ENCODE measurements at places on chromosomes 4 and X.

GRCh38 chr4:80113615-80114014 lies 40.6 kb upstream of the ANTXR2 start:
- no peak for DNase-seq

GRCh38 chr4:132437117-132437516 lies 712.0 kb upstream of the PCDH10 start:
- DNase-seq: no peak

DNA sequence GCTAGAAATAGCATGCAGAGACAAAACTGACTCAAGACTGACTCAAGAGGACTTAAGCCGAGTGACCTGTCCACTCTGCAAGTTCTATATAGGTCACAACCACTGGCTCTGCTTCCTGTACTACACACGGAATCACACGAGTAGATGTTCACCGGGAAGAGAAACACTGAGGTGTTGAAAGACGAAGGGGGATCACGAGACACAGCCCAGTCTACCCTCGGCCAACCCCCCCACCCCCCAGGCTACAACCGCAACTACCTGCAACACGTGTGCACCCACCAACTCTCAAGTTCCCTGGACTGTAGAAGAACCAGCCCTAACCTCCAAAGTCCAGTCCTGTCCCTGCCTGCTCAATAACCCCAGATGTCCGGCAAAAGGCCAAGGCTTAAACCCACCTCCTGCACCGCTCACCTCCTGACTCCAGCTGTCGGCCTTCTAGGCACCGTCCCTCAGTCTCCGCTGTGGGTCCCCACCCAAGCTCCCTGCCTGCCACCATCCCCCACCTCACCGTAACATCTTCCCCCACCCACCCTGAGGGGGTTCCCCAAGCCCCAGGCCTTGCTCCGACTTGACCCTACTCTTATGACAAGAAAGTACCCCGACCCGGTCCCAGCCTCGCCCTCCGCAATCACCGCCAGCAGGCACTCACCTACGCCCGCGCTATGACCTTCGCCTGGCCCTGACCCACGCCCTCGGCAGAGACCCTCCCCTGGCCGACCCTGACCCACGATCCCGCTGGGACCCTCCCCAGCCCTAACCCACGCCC lies 739 bp downstream of the GAK start:
- no peak for DNase-seq

- no peak for DNase-seq
Measured at GRCh38 chr4:102342404-102343074, 2.7 kb downstream of the SLC39A8 start.

DNA sequence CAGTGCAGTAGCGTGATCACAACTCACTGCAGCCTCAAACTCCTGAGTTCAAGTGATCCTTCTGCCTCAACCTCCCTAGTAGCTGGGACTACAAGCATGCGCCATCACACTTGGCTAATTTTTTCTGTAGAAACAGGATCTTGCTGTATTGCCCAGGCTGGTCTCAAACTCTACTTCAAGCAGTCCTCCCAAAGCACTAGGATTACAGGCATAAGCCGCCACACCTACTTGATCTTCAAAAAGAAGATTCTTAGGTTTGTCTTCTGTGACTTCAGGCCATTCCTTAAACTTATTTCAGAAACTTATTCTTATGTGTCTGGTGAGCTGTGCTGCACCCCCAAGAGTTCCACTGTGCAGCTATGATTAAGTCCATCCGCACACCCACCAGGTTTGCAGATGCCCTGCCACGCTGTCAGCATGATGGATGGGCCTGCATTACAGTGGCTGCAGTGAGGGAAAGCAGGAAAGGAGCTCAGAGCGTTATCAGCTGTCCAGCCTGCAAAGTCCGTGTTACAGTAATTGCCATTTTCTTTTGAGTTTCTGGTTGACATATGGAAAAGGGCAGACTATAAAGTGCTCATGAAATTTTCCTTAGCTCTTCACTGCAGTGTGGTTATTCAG lies 146.6 kb downstream of the AASDH start:
- DNase-seq: no peak

GRCh38 chr4:133903029-133903428 lies 298.6 kb downstream of the PABPC4L start:
- DNase-seq: no peak

- DNase-seq: no peak
Measured at GRCh38 chr4:7415927-7416686, 18.6 kb downstream of the PSAPL1 start.

GRCh38 chr4:81221303-81222081 lies 6.5 kb upstream of the PRKG2 start:
- no peak for DNase-seq

DNA sequence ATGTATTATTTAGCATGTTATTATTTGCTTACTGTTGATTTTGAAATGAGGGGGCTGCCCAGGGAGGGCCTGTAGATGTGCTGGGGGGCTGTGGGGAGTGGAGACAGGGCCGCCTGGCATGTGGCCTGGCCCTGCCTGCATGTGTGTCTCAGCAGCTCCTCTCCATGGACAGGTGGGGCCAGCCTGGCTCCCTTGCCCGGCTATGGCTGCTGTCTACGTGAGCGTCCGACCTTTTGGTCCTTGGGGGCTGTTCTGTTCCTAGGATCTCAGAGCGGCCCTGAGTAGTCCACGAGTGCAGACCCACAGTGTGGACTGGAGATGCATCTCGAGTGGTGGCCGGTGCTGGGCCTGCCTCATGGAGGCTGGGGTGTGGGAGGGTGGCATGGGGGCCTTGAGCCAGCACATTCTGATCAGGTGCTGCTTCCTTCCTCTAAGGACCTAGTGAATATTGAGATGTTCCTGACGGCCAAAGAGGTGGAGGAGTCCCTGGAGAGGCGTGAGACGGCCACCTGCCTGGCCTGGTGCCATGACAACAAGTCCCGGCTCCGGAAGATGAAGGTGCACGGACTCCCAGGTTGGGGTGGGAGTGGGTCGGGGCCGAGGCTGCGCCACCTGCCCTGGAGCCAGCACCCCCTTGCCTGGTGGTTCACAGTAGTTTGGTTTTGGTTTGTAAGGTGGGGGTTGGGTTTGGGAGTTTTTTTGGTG lies 24.9 kb upstream of the UVSSA start:
- DNase-seq: no peak

DNA sequence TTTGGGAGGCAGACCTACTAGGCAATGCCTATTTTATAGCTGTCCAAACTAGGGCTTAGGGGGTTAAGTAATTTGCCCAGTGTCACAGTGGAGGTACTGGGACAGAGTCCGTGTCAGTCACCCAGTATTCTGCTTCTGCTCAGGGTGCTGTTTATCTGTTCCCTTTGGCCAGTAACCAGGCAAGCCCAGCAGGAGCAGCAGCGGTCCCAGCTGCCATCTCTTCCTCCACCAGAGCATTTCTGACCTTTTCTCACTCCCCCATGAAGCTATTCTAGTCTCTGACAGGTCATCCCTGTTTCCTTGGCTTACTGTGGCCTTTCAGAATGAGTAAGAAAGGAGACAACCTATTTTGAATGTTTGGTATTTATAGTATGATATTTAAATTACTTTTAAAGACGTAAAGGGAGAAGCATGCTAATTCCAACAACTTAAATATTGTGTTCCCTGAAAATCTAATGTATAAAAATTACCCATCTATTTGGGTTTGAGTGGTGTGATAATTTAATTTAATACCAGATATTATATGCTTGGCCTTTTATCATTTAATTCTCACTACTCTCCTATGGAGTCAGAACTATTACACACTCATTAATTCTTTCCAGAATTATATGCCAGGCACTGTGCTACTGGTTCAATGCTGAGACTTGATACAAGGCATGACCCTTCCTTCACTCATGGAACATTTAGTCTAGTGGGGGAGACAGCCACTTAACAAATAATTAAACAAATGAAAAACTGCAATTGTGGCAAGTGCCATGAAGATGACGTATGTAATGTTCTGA lies 60.6 kb downstream of the RPS6KA3 start:
- DNase-seq: no peak

DNA sequence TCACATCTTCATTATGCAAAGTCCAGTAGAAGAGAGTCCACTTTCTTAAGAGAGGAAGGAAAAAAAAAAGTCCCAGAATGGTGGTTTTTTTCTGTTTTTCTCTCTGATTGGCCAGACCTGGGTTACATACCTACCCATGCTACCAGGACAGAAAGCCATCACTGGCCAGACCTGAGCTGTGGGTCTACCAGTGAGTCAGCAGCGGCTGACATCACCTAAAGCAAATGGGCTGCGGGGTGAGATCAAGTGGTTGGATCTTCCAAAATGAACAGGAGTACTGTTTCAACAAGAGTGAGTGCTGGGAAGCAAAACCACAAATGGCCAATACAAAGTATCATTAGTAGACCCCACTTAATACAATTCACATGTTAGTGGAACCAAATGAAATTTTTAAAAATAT lies 1.6 kb upstream of the NDST3 start:
- DNase-seq: no peak

DNA sequence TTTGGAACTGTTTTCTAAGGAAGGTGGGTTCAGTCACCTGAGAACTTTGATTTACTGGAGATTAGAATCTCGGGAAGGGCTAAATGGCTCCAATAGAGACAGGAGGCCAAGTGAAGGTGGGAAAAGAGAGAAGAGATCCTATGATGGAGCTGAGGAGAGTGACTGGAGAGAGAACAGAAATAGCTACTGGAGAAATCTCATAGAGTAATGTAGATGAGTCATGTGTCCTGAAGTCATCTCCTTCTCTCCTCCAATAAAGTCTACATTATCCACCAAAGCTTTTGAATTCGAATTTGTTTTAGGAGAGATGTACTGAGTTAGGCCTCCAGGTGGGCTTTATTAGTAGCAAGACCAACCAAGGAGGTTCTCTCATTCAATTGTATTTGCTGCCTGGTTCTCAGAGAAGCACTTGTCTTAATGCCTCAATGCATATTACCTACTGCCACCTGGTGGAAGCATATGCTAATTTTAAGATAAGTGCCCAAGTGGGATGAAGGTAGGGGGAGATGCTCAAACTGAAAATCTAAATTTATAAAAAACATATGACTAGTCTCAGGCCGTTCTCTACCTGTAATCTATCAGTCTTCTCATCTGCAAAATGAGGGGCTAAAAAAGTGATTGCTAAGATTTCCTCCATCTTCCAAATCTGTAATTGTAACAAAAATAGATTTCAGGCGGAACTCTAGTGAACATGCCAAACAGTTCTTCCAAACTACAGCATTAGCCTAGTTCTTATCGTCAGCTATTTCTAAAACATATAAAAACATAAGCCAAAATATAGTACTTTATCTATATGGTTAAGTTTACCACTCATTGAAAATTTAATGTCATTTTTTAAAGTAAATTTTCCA lies 24.4 kb downstream of the TXK start:
- DNase-seq: no peak

DNA sequence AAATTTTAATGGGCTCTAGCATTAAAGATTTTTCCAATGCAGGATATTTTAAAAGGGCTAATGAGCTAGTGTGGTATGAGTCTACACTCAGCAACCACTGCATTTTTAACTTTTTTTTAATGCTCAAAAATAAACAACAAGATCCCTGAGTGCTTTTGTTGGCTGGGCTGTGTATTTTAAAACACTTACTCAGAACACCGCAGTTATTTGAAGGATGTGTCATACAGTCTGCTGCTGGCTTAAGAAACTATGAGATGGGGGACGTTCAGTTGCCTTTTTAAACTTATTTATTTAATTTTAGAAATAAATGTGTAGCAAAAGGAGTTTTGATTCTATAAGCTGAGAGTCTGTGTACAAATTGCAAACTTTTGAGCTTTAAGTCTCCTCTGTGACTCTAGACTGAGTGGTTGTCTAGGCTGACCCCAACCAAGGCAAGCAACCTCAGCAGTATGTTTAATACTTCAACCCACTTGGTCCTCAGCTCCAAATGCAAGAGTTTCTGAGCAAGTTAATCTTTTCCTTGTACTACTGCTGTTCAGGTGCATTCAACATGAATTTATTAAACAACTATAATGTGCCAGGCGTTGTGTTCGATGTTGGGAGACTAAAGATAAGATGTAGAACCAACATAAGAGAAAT lies 278.6 kb upstream of the DIPK2B start:
- no peak for DNase-seq

GRCh38 chr4:35836596-35836995 lies 407.7 kb downstream of the ARAP2 start:
- DNase-seq: no peak

- DNase-seq: no peak
Measured at GRCh38 chrX:110985470-110985869, 110.5 kb upstream of the PAK3 start.

DNA sequence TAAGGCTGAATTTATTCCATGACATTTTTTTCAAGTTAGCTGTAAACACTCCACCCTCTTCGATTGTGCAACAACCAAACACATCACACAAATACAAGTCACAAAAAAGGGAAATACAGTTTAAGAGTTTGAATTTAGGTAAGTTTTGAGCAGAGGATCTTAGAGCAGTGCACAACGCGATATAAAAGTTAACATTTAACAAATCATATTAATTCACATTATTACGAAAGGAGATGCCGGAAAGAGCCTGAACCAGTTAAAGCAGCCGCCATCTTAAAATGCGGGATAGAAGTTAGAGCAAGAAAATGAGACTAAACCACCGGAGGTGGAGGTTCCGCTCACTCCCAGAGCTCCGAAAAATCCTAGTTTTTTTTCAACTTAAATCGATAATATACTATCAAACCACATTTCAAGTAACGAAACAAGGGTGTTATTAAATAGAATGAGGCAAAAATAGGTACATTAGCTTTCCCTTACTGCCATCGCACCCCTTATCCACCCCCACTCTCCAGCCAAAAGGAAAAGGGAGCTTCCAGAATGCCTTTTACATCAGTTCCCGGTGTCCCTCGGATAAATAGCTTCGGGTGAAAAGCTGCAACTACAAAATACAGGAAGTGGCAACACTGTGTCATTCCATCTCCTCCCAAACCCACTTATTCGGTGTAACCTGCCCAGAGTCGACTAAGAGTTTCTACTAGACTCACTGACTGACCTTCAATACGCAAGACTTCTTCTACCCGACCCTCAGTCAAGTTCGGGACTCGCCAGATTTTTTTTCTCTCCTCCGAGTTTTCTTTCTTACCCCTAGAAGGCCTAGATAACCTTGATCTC lies 1.9 kb downstream of the UBE2D3 start:
- DNase-seq: no peak

- DNase-seq: no peak
Measured at GRCh38 chr4:10535912-10536311, 78.7 kb upstream of the ZNF518B start.

- no peak for DNase-seq
Measured at GRCh38 chr4:69860052-69860451, at the start of gene SULT1E1. SULT1E1 (minus strand) TSS chr4:69860145; CDS start chr4:69857644, 2,501 bp downstream.

DNA sequence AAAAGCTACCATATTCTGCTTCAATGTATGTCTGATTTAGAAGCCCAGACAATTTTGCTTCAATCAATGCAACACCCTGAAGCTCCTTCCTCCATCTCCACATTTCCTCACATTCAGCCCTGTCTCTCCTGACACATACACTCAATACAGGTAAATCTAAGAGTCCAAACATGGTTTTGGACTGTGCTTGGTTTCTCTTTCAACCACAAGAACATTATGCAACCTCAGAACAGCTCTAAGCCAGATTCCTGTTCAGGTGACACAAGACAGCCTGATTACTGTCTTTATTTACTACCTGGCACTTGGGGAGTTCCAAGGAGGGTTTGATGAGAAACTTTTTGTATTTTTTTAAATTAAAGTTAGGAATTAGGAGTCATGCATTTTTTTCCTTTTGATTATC lies 307.5 kb upstream of the SLIT2 start:
- no peak for DNase-seq

Data from cerebellar nuclear complex (tissue), 1 donor.